ENCODE measurements at places on chromosomes 11 and 22.
A peak's percentile ranks its signal among the peaks of the same experiment; 100 is the strongest.

- no peak for DNase-seq
Observed at GRCh38 chr11:67303835-67304411, 593 bp downstream of the SSH3 start.

- no peak for DNase-seq
Observed at GRCh38 chr11:34976496-34977088, 60.2 kb downstream of the PDHX start.

- no peak for DNase-seq
Observed at GRCh38 chr11:113894421-113894996, 10.1 kb upstream of the HTR3B start.

DNA sequence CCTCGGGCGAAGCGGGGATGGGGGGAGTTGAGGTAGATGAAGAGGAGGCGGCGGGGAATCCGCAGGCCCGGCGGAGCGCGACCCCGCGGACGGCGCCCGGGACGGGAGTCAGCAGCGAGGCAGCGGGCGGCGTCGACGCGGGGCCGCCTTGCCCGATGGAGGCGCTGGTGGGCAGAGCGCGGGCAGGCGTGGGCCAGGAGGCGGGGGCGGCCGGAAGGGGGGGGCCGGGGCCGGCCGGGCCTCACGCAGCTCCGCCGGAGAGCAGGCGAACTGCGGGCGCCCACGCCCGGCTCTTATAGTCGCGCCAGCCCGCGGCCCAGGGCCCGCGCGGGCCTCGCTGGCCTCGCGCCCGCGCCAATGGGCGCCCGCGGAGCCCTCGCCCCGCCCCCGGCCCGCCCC lies at the start of gene IGF2:
IGF2 (minus strand) TSS at position 267 of the 399 bp plus-strand sequence. CDS start 3,866 bp downstream, outside the sequence.
- DNase-seq: no peak

DNA sequence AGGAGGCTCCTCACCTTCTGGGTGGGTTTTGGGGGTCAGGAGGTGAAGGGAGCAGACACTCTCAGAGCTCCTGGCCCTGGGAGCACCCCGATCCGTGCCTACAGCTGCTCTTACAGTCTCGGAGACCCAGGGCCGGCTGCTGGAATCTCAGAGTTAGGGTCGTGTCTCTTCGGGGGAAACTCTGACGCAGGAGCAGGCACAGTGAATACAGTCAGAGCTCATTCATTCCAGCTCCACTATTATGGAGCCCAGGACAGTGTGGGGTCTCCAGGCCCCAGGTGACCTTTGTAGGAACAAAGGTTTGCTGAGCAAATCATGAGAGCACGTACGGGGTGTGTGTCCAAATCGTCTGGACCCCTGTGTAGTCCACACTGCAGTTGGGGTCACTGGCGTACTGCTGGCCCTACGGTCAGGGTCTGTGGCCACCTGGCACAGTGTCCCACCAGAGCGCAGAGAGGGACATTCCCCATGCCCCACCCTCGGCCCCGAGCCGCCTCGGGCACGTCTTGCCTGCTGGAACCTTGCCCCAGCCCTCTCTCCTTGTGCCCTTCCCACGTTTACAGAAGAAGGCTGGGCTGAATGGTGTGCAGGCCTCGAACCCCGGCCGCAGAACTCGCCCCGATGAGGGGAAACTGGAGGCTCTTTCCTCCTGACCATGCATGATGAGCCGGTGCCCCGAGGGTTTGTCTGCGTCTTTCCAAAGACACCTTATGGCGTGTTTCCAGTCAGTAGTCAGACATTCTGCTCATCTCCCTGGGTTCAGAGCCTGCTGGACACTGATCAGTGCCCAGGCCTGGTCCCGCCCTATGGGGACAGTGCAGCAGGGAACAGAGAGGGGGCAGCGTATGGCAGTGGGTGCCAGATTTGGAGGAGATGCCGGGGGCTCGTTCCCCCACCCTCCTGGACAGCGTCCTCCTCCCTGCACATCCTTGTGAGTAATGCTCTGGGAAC lies 1166.6 kb downstream of the BRD1 start:
- no peak for DNase-seq

GRCh38 chr22:37525746-37526350 lies 6.6 kb upstream of the CARD10 start:
- DNase-seq: no peak

GRCh38 chr22:37020192-37020479 lies 594 bp downstream of the MPST start:
- peak; percentile 32 for DNase-seq

Data from HT1080 (cell line).